Bronchial smooth muscle cell (primary cell): ENCODE measurements at places on chromosomes 5 and 9. TPM values are rescaled to one million over a fixed set of nuclear protein-coding genes. Genes with fewer than 3 reads are reported as not detected.

The TSSK1B gene
- total RNA-seq = 0.16 and 0.26 TPM in 2 replicates

The EMB gene
- 4.3 and 7.6 TPM in 2 replicates for total RNA-seq

The STING1 gene
- 30.9 and 42.2 TPM in 2 replicates for total RNA-seq

The KLF4 gene
- total RNA-seq = 24.2 and 24.7 TPM in 2 replicates

The DCTN4 gene
- 37.5 and 40.2 TPM in 2 replicates for total RNA-seq

The FOCAD gene
- total RNA-seq = 53.7 and 69.5 TPM in 2 replicates
